Fibroblast of lung (primary cell): ENCODE measurements at places on chromosomes 2 and 18. TPM values are rescaled to one million over a fixed set of nuclear protein-coding genes. Genes with fewer than 3 reads are reported as not detected.

DNA sequence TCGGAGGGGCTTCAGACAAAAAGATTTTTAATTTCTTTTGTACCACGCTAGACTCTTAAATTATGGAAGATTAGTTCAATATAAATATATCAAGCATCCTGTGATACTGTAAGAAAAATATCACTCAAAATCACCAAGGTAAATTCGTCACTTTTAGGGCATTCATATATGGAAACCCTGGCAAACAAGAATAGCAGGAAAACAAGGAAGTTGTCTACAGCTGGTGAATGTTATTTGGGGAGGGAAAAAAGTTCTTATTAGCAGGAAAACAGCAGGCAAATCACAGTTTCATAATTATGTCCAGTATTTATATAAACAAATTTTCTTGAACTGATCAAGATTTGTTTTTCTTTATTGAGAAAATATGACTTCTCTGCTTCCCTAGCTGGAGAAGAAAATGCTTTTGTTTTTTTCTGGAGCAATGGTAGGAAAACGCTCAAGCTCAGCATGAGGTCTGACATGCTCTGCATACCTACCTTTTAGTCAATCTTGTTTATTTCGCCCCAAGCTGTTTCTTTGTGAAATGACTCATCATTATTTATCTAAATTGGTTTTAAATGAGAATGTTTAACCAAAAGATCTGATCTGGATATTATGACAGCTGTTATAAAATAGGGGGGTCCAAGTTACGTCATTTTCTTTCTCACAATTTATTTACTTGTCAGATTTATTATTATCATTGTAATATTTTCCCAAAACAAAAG is 14.7 kb downstream of the LINC00305 start:
- DNase-seq: peak; percentile 25

DNA sequence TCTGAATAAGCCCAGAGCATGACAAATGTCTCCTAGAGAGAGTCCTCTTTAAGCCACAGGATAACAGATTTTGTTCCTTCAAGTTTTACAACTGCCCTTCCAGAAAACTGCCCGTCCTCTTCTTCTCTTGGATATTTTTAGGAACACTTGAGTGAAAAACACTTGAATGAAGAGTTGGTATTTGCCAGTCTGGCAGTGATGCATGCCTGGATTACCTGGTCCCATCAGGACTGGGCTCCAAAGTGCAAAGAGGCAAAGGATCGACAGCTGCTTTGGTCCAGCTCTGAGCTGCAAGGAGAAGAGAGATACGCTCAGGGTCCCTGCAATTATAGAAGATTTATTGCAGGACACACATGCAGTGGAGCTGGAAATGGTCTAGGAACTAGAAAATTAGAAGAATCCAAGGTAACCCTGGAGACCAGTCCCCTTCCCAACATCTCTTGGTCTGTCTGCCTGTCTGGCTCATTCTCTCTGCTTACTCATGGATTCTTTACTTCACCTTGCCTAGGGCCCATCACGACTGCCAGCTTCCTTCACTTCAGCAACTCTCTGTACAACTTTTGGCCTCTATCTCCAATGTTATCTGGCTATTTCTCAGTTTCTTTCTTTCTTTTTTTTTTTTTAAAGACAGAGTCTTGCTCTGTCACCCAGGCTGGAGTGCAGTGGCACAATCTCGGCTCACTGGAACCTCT is 112.1 kb upstream of the SIX2 start:
- peak; percentile 28 for DNase-seq

Gene TMEM237
- total RNA-seq: 16.7 and 23.8 TPM in 2 replicates

DNA sequence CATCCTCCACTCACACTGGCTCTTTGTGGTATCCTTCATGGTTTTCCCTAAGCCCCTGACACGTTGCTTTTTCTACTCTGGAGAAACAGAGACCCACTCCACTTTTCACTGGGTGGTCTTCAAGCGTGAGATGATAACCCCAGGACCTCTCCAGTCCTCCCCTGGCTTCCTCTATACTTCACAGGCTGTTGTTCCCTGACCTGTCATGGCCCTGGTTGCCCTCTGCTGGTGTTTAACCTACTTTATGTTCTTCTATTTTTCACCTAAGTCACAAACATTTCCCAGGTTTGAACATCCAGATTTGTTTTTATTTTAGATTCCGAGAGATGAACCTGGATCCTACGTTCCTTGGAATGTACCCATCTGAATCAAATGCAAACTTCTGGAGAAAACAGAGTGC is 84.5 kb downstream of the AOX1 start:
- no peak for DNase-seq

- peak; percentile 37 for DNase-seq
These were observed 240.3 kb downstream of the ZNF521 start for GRCh38 chr18:25111377-25112288.

DNA sequence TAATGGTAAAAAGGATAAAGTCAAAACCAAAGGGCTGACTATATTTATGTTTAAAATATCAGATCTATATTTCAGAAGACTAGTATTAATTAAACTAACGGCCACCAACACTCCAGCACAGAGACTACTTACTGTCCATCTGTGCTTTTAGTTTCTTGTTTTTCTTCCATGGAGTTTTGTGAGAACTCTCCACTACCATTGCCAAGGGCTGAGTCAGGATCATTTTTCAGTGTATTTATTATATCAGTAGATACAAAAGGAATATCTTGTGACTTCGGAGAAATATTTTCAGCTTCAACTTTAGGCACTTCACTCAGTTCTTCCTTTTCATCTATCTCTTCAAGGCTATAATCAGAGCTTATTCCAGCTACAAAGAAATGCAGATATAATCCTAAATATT is 79.1 kb upstream of the GRB14 start:
- DNase-seq: no peak

GRCh38 chr2:233712611-233713261 is at the start of gene UGT1A5:
Gene UGT1A5, plus strand, starts transcription at chr2:233712907. Its CDS starts 85 bp downstream, at chr2:233712992.
- no peak for DNase-seq

DNA sequence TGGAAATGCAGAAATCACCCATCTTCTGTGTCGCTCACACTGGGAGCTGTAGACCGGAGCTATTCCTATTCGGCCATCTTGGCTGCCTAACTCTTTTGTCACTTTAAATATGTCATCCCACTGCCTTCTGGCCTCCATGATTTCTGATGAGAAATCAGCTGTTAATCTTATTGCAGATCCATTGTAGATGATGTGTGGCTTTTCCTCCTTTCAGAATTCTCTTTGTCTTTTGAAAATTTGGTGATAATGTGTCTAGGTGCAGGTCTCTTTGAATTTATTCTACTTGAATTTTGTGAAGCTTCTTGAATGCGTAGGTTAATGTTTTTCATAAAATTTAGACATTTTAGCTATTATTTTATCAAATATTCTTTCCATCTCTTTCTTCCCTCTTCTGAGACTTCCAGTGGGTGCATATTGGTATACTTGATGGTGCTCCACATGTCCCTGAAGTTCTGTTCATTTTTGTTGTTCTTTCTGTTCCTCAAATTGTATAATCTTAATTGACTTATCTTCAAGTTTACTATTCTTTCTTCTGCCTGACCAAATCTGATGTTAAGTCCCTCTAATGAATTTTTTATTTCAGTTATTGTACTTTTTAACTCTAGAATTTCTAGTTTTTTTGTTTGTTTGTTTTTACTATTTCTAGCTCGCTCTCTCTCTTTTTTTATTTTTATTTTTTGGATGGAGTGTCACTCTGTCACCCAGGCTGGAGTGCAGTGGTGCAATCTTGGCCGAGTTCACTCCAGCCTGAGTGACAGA is 90.8 kb upstream of the DLX2 start:
- no peak for DNase-seq

GRCh38 chr2:120737340-120738101 is 1.9 kb downstream of the GLI2 start:
- DNase-seq: peak; percentile 82

Gene B3GNT7
- under 0.01 and 0.17 TPM in 2 replicates for total RNA-seq

GRCh38 chr2:77270433-77270832 is 251.7 kb downstream of the LRRTM4 start:
- DNase-seq: peak; percentile 6

DNA sequence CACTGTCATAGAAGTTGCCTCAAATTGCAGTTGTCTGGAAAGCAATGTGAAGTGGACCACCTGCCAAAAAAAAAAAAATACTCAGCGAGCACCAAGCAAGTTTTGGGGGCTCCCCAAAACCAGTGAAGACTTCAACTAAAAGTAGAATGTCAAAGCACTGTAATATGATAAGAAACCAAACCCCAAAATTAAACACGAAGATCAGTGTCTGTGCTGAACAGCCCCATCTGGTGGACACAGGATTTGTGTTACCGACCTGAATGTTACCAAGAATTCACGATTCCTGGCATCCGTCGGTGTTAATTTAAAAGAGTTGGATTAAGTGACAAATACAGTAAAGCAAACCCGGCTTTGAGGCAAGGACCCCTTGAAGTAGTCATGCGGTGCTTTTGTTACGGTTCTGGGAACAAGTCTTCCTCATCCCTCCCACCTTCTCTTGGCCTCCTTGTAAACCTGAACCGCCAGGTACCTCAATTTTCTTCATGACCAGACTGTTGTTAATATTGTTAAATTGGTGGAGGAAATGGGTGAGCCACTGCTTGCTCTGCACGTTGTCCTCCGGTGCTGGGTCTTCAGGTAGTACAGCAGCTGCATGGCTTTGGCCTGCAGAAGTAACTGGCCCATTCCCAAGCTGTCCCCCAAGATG is 31.3 kb upstream of the SSB start:
- DNase-seq: peak; percentile 48

GRCh38 chr2:203360833-203361430 is 32.7 kb downstream of the ABI2 start:
- DNase-seq: no peak

GRCh38 chr18:47143153-47143552 is 7.1 kb downstream of the HDHD2 start:
- no peak for DNase-seq

GRCh38 chr2:149904352-149905175 is 317.0 kb upstream of the MMADHC start:
- DNase-seq: peak; percentile 34

DNA sequence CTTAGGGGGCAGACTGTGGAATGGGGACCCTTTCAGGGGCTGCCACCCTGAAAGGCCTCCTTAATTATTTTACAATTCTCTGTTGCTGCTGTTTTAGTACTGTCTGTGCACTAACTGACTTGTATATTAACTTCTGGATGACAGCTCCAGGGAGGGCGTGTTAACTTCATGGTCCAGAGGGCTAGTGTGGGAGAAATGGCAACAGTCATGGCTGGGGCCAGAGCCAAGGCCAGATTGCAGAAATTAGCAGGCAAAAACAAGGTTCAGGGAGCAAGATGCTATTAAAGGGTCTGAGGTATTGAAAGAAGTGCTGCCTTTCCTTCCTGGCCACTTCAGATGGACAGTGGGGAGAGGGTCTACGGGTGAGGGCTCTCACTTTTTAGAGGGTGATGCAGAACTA is 9.1 kb downstream of the WIPF1 start:
- no peak for DNase-seq

- peak; percentile 26 for DNase-seq
These were observed 2.6 kb downstream of the CDH2 start for GRCh38 chr18:28174181-28174905.

GRCh38 chr2:42725657-42726056 is 38.3 kb downstream of the OXER1 start:
- DNase-seq: no peak

DNA sequence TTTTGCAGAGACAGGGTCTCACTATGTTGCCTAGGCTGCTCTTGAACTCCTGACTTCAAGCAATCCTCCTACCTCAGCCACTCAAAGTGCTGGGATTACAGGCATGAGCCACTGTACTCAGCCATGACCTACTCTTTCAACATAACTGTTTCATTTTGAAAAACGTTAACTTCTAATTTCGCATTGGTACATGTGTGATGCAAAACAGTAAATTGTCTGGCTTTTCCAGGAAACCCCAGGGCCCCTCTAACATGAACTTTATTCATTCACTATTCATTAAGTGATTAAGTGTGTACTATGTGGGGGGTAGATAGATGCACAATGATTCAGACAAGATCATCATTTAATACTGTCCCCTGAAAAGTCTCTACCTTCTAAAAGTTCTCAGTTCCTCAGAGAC is 364.9 kb downstream of the SS18 start:
- no peak for DNase-seq

Gene ANKRD44
- total RNA-seq: 4.9 and 7.6 TPM in 2 replicates

DNA sequence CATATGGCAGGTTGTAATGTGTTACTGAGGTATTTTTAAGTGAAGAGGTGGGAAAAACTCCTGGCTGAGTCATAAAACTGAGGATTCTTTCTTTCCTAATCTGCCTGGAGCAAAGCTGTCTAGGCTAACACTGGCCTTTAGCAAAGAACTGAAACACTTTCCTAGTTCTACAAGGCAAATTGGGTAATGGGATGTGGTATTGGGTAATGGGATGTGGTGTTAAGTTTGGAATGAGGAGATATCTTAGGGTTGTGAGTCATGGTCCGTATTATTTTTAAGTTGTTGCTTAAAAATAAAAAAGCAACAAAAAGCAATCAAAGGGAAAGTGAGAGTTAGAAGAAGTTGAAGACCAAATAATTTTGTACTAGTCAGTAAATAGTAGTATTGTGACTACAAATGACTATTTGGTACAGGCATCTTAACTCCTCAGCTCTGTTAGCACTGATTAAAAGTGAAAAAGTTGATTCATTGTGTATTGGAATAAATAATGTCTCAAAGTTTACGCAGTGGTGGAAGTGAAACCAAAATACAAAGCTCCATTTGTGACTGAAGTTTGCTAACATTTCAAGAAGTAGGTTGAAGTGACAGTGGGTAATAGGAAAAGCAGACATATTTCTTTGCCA is 216.8 kb downstream of the CAMKMT start:
- peak; percentile 87 for DNase-seq

GRCh38 chr18:13219593-13220159 is 1.1 kb downstream of the LDLRAD4 start:
- no peak for DNase-seq

GRCh38 chr2:233042549-233042948 is 10.1 kb downstream of the NEU2 start:
- no peak for DNase-seq

Gene NT5DC4
- total RNA-seq: not detected in 2 replicates

- no peak for DNase-seq
These were observed 85.4 kb downstream of the DYSF start for GRCh38 chr2:71538656-71539265.

- no peak for DNase-seq
These were observed 867.9 kb upstream of the POU3F3 start for GRCh38 chr2:103986001-103986400.

Gene HMSD
- total RNA-seq: 0.83 TPM in 1 of 2 replicates, not detected in the other

- DNase-seq: no peak
These were observed 33.4 kb downstream of the WDR43 start for GRCh38 chr2:28927878-28928277.

DNA sequence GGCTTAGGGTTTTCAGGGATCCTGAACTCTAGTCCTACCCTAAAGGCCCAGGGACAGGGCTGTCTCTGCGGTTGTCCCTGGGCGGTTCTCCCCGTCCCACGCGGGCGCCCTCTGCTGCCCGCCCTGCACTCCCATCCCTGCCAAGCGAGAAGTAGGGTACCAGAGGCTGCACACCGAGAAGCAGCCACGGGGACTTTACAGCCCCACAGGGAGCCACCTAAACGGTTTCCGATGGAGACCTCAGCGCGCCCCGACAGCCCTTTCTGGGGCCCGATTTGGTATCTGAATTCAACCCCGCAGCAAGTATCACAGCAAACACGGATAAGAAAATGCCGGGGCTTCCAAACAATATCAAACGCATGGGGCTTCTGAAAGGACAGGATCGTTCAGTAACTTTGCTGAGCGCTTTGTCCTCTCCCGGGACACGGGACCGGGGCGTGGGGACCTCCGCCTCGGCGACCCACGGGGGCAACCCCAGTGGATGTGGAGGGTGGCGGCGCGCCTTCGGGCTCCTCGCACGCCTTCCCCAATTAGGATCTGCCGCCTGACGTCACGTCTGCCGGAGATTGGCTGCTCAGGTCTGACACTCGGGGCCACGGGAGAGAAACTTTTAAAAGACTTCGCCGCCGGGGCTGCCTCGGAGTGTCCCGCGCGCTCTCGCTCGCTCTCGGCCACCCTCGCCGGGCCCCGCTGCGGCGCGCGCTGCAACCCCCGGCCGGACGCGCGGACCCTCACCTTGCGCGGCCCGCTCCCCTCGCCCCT is at the start of gene LTBP1:
Gene LTBP1, plus strand, starts transcription at position 640 of the 762 bp plus-strand sequence. CDS start 372 bp downstream, outside the sequence.
- DNase-seq: peak; percentile 81
